MCF 10A (cell line): ENCODE measurements at places on chromosomes 4 and X.
A peak's percentile ranks its signal among the peaks of the same experiment; 100 is the strongest.

DNA sequence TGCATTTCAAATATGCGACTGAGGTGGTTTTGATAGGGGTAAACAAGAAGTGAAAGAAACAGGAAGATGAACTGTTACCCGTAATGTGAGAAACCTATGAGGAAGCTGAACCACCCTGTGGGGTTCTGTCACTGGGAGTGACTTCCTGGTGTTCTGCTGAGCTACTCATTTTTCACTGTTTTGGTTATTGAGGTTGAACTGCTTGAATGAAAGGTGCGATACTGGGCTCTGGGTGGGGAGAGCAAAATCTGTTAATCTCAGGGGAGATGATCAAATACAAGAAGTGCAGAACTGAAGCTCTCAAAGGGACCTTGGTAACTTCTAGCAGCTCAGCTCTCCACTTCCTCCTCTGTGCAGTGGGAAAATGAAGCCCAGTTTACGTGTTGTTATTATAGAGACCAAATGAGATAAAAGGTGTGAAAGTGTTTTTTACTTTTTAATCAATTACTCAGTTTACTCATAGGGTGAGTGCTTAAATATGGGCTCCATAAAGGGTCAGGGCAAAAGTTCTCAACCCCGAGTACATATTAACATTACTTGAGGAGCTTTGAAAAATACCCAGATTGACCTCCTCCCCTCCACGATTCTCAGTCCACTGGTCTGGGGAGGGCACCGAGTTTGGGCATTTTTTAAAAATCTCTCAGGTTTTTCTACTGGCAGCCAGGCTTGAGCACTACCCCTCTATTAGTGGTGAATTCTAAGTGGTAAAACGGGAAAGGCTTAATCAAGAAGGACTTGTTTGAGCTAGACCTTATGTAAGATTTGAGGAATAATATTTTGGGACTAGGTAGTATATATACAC, 66.7 kb downstream of the COQ2 start:
- no peak for DNase-seq

DNA sequence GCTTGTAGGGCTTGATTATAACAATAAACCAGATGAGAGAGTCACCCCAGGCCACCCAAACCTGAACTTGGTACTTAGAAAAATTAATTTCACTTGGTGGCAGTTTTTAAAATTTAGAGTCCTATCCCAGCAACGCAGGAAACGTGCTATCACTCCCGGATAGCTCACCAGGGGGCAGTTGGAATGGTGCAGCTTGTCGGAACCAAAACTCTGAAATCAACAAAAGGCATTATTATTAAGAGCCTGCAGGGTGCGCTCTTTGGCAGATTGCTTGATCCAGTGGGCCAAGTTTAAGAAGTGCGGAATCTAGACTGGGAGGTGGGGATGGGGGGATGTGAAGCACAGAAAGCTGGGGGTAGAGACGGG, 2.4 kb downstream of the FRAS1 start:
- DNase-seq = peak; percentile 92

DNA sequence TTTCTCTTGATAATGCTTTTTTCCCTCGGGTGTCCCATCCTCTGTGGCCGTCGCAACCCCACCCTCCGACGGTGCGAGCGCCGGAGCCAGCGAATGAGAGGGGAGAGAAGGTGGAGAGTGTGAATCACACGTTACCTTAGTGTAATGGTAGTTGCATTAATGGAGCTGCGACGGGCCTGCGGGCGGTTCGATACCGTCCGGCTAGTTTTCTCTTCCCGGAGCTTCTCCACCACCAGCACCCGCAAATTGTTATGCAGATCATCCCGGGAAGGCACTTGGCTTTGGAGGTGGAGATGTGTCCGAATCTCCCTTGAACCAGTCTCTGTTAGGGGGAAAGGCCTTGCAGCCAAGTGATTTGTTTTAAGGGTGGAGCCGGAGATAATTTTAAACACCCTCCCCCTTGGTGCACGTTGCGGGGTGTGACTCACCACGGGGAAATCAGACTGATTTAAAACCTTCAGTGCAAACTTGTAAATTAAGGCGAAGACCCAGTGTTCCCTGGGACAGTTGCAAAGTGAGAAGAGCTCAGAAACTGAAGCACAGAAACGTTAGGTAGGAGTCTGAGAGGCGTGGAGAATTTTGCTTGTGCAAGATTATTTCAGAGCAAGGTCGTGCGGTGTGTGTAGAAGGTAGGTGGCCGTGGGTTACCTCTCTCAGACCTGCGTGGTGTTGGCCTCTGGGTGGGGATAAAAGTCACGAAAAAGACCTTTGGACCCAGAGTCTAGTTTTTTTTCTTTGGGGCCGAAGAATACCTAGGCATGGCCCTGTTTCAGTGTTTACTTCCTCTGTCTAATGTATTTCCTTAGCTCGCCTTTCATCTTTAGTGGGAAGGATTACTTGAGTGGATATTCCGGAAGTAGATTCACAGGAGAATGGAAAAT, 1.3 kb downstream of the AFF1 start:
- DNase-seq = peak; percentile 89

DNA sequence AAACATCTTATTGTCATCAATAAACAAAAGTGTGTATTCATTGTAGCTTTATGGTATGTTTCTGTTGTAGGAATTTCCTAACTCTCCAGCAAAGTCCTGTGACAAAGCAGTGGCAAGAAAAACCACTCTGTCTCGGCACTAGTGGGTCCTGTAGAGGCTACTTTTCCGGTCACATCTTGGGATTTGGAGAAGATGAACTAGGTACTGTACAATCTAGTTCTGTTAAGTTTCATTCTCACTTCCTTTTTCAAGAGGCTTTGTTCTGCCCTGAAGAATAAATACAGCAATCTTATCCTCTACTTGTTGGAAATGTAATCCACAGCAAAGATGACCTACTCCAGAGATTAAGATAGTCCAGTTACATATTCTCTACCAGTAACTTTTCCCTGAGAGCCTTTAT, 69.3 kb downstream of the HHIP start:
- no peak for DNase-seq
